ENCODE measurements at places on chromosomes 11 and 22.

DNA sequence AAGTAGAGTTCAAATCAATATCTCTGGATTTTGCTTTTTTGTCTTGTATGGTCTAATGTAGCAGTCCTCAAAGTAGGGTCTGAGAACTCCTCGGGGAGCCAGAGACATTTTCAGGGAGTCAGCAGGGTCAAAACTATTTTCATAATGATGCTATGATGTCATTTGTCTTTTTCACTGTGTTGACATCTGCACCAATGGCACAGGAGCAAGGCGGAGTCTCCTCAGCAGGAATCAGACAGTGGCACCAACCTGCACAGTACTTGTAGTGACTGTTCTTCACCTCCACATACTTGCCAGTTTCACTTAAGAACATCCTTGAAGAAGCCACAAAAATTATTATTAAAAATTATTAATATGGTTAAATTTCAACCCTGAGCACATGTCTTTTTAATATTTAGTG is 14.9 kb upstream of the FXYD6 start:
- no peak for DNase-seq

- no peak for DNase-seq
These were observed 181.6 kb downstream of the MSANTD4 start for GRCh38 chr11:105840391-105840790.

DNA sequence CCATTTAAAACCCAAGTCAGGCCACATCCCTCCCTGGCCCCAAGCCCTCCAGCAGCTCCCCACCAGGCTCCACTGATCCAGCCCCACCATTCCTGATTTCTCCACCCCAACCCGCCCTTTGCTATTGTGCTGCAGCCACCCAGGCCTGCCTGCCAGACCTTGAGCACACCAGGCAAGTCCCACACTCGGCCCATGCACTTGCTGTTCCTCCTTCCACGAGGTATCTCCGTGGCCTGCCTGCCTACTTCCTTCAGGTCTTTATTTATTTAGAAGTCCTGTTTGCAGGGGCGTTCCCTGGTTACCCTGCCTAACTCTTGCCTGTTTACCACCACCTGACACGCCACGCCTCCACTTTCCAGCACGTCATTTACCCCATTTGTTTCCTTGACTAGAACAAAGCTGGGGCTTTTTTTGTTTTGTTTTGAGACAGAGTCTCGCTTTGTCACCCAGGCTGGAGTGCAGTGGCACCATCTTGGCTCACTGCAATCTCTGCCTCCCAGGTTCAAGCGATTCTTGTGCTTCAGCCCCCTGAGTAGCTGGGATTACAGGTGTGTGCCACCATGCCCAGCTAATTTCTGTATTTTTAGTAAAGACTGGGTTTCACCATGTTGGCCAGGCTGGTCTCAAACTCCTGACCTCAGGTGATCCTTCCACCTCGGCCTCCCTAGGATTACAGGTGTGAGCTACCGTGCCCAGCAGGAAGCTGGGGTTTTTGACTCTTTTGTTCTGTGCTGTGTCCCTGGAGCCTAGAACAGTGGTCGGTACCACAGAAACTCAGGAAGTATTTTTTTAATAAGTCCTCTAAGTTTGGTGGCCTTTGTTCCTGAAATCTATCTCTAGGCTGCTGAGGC is 6.7 kb downstream of the CENPM start:
- no peak for DNase-seq

DNA sequence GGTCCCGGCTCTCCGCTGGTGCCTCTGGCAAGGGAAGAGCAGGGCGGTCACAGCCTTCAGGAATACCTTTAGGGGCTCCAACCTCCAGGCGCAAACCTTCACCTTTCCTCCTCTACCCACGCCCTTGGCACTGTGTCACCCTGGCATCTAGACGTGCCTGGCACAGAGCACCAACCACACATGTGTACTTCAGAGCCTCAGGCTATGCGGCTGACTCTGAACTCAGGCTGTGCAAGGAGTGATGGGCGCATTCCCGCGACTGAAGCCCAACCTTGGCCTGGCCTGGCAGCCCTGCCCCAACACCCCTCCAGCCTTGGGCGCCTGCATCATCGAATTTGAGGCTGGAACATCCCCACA is 11.4 kb downstream of the SCARF2 start:
- DNase-seq, result no peak

GRCh38 chr11:77193911-77194830 is 66.1 kb downstream of the MYO7A start:
- no peak for DNase-seq
